WERI-Rb-1 (cell line): ENCODE measurements at places on chromosomes 12 and 14.

DNA sequence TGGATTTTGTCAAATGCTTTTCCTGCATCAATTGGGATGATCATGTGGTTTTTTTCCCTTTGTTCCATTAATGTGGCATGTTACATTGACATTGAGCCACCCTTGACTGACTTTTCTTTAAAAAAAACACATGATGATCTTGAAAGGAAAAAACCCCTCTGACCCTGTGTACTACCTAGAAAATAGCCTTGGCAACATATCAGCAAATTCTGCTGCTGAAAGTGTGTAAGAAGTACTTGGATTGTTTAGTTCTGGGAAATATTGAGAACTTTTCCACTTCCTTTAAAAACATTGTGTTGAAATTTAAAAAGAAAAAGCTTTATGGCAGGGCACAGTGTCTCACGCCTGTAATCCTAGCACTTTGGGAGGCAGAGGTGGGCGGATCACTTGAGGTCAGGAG lies 20.7 kb downstream of the ACACB start:
- no peak for DNase-seq

DNA sequence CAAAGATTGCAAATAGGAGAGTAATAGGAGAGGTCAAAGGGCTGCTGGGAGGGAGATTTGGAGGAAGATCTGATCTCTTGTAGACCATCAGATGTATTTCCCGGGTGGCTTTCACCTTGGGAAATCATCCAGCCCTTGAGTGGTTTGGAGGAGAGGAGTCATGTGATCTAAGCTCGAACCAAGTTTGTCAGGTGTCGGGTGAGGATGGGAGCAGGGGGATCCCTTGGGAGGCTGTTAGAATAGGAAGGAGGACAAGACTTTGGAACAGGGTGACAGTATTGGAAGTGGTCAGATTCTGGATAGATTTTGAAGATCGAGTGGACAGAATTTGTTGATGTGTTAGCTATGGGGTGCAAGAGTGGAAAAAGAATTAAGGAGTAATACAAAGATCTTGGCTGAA lies 46.6 kb downstream of the C12orf75 start:
- no peak for DNase-seq

DNA sequence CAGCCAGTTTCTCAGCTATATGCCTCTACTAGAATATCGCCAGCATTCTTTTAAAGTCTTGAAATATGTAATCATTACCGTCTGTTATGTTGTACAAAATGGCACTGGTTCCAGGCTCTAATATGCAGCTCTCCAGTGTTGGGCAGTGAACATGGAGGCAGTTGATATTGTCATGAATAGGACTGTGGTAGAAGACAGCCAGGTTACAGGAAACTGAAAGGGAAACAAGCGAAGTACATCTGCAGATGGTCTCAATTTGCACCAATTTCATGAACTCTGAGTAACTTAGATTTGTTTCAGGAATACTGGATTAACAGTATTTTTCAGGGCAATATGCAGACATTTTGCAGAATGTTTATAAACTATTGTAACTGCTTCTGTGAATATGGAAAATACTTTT lies 13.4 kb upstream of the KLHL42 start:
- no peak for DNase-seq

GRCh38 chr14:89566644-89567415 lies 149.8 kb upstream of the FOXN3 start:
- DNase-seq = no peak

GRCh38 chr14:64649383-64649998 lies 54.7 kb upstream of the PLEKHG3 start:
- no peak for DNase-seq

GRCh38 chr14:32343926-32344430 lies 14.9 kb downstream of the AKAP6 start:
- no peak for DNase-seq

DNA sequence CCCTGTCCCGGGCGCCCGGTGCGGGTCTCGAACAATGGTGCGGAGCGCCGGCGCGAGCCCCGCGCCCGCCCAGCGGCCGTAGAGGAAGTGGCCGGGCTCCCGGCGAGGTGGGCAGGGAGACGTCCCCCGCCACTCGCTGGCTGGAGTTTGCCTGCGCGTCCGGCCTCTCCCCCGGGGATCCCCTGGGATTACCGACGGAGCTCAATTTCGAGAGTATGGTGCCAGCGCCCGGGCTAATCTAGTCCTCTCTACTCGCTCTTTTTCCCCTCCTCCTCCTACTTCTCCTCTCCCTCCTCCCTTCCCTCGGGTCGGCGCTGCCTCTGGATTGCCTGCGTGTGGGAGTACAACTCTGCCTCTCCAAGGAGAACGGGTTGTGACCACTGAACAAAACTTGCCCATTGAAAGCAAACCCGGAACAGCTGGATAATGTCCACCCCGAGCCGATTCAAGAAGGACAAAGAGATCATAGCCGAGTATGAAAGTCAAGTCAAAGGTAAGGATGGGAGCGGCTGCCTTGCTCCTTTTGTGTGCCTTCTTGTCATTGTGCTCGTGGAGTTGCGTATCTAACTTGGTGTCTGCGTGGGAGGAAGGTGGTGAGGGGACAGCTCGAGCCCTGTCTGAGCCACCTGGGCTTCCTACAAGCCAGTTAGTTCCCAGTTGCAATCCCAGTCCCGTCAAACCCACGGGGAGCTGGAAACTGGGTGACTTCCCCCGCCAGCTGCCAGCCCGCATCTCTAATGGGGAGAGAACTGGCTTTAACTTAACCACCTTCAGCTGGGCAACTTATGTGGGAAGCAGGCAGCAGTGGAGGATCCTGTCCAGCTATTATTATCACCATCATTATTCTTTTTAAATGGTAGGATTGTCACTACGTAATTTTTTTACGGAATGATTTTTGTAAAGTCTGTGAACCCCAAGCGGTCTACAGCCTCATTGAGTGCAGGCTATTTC lies at the start of gene SRGAP1:
SRGAP1 (plus strand) TSS at position 310 of the 951 bp plus-strand sequence; CDS start at position 427, 117 bp downstream.
- peak; percentile 58 for DNase-seq

GRCh38 chr12:88202500-88202899 lies 60.4 kb downstream of the TMTC3 start:
- no peak for DNase-seq

DNA sequence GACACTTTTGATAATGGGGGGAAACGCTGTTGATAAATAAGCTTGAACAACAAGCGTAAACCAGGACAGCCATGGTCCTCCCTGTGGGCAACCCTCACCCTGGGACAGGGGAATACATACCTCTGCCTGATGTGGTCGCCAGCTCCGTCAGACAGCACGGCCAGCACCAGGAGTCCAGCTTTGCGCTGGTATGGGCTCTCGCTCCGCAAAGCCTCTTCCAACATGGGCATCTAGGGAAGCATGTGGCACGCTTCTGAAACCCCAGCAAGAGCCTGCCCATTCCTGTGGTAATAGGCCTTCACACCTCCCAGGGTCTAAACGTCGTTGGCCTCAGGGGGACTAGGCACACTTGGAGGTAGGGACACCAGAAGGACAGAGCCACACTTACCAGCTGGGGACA lies 2.9 kb downstream of the IPO4 start:
- no peak for DNase-seq

GRCh38 chr12:56461235-56462159 lies 6.9 kb upstream of the SPRYD4 start:
- no peak for DNase-seq

GRCh38 chr14:88929656-88930436 lies 105.4 kb downstream of the TTC8 start:
- no peak for DNase-seq
